ENCODE measurements at places on chromosomes 4 and X. TPM values are rescaled to one million over a fixed set of nuclear protein-coding genes. Genes with fewer than 3 reads are reported as not detected.

- DNase-seq: peak; percentile 36
Observed at GRCh38 chr4:54473077-54473545, 184.6 kb upstream of the KIT start.

DNA sequence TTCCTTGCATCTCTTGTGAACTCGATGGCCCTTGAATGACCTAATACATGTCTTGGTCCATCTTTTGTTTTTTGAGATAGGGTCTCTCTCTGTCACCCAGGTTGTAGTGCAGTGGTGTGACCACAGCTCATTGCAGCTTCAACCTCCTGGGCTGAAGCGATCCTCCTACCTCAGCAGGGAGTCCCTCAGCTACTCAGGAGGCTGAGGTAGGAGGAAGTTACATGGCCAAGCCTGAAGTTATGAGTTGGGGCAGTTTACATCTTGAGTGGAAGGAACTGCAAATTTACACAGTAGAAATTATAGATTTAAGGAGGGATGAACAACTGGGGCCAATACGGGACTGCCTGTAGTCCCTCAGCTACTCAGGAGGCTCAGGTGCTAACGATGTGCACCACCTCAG lies 97.2 kb upstream of the METTL14 start:
- DNase-seq: no peak

DNA sequence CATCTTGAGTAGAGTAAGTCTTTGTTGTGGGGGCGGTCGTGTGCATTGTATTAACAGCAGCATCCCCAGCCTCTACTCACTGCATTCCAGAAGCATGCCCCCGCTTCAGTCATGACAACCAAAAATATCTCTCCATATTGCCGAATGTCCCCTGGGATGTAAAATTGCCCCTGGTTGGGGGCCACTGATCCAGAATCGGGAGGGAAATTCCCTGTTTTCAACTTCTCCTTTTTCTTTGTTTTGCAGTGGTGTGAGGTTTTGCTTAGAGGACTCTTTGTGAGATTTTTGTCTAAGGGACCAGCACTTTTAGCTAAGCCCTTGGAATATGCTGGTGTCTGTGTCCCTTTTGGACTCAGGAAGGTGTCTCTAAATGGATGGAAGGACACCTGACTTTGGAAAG lies 3.0 kb upstream of the IL13RA1 start:
- DNase-seq: no peak

The GPRASP2 gene
- 9.1 TPM for total RNA-seq

DNA sequence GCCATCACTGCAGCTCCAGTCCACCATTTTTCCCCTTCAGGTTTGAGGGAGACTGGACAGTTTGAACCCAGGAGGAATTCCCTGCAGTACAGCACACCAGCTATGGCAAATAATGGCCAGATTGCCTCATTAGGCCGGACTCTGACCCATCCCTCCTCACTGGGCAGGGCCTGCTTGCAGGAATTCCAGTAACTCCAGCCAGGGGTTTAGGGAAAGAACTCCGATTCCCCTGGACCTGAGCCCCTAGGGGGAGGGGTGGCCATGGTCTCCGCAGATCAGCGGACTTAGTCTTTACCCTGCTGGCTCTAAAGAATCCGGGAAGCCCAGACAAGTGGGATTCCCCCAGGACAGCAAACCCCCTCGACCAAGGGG lies 342.8 kb downstream of the DMD start:
- DNase-seq: no peak

DNA sequence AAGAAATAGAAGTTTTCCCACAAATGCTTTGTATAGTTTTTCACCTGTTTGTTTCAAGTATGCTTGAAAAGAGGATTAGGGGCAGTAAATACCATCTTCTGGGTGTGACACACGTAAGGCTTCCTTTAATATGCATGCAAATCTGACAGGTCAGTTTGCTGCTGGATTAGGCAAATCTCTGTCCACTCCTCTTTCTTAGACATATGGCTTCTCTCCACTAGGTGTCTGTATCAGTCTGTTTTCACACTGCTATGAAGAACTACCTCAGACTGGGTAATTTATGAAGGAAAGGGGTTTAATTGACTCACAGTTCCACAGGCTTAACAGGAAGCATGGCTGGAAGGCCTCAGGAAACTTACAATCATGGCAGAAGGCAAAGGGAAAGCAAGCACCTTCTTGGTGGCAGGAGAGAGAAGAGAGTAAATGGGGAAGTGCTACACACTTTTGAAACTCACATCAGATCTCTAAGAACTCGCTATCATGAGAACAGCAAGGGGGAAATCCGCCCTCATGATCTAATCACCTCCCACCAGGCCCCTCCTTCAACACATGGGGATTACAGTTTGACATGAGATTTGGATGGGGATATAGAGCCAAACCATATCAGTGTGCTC lies 66.9 kb downstream of the TAB3 start:
- DNase-seq: no peak

The HGFAC gene
- not detected for total RNA-seq

- no peak for DNase-seq
Observed at GRCh38 chr4:48262484-48262883, 7.2 kb downstream of the TEC start.

GRCh38 chr4:127124919-127125318 lies 507.8 kb upstream of the INTU start:
- peak; percentile 20 for DNase-seq

GRCh38 chr4:140603286-140603685 lies 34.5 kb upstream of the UCP1 start:
- DNase-seq: no peak

GRCh38 chr4:8914461-8915171 lies 43.0 kb upstream of the HMX1 start:
- no peak for DNase-seq

The PITX2 gene
- total RNA-seq: 27.1 TPM

DNA sequence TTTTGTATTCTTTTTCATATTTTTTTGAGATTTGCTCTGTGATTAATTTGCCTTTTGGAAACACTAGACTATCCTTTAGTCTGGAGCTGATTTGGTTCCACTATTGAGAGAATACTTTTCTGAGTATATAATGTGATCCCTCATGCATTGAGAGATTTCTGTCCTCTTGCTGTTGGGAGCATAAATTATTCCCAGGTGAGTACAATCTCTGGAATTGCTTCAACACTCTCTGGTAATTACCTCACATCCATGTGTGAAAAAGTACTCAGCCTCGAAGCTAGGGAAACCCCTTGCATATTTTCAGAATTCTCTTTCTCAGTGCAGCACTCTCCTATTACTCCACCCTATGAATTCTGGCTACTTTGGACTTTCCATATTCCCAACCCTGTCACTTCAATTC lies 550.0 kb downstream of the RAPGEF2 start:
- no peak for DNase-seq

GRCh38 chr4:123618606-123619005 lies 222.0 kb downstream of the SPRY1 start:
- no peak for DNase-seq

DNA sequence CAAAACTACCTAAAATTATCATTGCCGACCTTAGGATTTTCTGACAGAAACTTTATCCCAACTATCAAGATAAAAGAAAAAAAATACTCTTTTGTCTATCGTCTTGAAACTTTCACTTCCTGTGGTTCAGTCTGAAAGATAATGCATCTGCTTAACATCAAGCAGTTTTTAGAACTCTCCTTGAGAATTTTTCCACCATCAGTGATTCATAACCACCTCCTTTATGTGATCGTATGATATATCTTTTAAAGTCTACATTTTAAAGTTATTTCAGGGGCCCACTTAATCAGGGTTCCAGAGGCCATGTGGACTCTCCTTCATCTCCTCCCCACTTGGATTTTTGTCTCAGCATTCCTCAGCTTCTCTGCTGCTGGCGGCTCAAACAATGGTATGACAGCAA lies 272.8 kb upstream of the TENM3 start:
- DNase-seq: no peak

- no peak for DNase-seq
Observed at GRCh38 chr4:10593130-10593529, 91.4 kb downstream of the CLNK start.

GRCh38 chrX:112759512-112759911 lies 79.8 kb upstream of the LHFPL1 start:
- DNase-seq: no peak

The SYNPO2 gene
- 0.46 TPM for total RNA-seq

The PDHA2 gene
- total RNA-seq: not detected

- no peak for DNase-seq
Observed at GRCh38 chr4:122658818-122659295, 38.0 kb upstream of the IL21 start.

- peak; percentile 26 for DNase-seq
Observed at GRCh38 chrX:153476666-153477363, 6.4 kb upstream of the HAUS7 start.

DNA sequence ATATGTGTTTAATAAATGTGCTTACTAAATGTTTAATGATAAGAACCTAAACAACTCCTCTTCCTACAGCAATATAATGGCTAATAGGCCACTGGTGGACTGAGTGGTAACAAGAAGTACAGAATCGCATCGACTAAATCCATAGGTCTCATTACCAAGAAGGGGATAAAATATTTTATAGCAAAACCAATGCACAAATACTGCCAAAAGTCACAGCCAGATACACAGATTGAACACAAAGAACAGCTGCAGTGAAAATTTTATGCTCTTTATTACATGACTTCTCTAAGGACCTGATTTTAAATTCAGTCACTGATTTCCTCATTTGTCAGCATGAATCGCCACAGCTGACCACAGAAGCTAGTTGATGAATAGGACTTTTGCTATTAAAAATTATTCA lies 285.4 kb downstream of the DHX15 start:
- no peak for DNase-seq

The MAGIX gene
- total RNA-seq: 1.6 TPM

DNA sequence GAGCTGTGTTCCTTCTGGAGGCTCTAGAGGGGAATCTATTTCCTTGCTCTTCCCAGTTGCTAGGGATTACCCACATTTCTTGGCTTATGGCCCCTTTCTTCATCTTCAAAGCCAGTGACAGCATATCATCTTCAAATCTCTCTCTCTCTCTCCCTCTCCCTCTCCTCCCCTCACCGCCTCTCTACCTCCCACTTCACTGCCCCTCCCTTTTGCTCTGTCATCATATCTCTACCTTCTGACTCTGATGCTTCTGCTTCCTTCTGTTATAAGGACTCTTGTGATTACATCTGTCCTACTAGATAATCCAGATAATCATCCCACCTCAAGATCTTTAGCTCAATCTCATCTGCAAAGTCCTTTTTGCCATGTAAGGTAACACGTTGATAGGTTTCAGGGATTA lies 93.1 kb upstream of the TEX13D start:
- no peak for DNase-seq

Measured in foreskin keratinocyte (primary cell).